ENCODE measurements at places on chromosomes 4 and X.

DNA sequence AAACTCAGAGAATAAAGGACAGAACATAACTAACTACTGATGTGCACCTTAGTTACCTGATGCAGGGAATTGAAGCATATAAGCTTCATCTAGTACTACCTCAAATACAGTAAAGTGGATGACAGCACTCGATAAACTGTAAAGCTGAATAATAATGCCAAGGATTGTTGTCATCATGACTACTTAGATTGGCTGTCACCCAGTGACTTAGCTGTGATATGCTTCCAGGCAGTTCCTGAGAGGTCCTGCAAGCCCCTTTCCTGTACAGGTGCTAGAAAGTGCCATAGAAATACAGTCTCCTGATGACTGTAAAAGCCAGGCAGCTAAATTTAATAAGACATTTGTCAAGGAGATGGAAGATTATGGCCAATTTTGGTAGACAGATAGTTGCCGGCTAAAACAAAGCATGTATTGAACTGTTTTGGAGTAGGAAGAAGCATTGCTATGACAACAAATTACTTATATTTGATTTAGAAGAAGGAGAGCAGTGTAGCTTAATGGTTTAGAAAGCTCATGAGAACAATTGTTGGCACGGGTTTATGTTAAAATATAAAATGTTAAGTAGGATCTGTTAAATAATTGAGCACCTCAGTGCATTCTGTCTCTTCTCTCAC, 29.7 kb downstream of the TMEM164 start:
- no peak for DNase-seq

- DNase-seq: peak; percentile 24
Measured at GRCh38 chr4:177740563-177740962, 298.3 kb upstream of the AGA start.

DNA sequence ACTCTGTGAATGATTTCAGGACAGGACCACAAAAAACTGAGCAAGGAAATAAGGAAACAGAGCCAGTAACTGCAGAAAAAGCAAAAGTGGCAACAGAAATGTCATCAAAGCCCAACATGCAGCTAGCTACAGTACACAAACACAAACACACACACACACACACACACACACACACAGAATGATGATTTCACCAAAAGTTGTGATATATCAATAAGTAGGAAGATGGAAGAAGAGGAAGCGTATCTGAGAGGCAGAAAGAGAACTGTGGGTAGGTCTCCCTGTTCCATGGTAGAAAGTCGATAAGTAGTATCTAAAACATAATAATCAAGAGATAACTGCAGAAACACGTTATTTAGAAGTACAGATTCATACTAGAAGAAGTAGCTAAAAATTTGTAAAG, 148.3 kb downstream of the MGST2 start:
- no peak for DNase-seq

GRCh38 chr4:174707051-174707676, 121.9 kb downstream of the GLRA3 start:
- DNase-seq: no peak

DNA sequence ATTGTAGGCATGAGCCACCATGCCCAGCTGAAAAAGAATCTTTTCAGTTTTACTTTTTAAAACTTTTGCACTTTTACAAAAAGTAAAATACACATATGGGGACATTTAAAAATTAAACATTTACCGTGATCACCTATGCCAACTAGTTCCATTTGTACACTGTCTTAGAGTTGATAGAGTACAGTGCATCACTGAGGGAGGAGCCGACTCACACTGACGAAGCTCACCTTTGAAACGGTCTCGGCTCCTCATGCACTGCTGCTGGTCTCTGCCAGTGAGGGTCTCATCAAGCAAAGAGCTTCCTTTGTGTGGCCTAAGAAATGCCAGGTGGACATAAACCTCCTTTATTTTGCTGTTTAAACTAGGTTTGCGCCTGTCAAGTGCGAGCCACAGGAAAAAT, 50.0 kb downstream of the GRK4 start:
- DNase-seq: no peak

GRCh38 chr4:78560296-78560963, 8.9 kb downstream of the ANXA3 start:
- DNase-seq: peak; percentile 34

- DNase-seq: peak; percentile 33
Measured at GRCh38 chr4:121255986-121256750, 92.0 kb upstream of the TNIP3 start.

DNA sequence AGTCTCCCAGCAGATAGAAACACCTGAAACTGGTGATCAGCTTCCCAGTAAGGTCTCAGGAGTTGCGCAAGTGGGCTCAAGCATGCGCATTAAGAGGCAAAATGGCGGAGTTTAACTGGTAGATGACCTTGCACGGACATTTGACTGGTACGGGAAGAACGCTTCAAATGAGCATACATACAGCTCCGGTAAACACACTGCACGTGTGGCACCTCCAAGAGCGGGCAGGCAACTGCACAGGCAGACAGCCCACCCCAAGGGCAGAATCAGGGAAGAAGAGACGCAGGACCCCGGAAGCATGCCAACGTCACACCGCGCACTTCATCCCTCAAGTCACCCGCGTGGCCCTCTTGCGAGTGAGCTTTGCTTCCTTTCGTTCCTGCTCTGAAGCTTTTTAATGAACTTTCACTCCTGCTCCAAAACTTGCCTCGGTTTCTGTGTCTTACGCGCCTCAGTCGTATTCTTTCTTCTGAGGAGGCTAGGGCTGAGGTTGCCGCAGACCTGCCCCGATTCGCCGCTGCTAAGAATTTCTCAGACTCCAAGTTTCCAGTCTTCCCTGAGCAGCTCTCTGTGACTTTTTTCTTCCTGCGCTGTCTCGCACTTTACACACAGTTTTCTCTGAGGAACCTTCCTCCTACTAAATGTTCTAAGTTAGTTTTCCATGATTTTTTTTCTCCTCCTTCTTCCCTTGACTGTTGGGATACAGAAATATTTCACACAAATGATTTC, 180.7 kb upstream of the ZFP42 start:
- no peak for DNase-seq

DNA sequence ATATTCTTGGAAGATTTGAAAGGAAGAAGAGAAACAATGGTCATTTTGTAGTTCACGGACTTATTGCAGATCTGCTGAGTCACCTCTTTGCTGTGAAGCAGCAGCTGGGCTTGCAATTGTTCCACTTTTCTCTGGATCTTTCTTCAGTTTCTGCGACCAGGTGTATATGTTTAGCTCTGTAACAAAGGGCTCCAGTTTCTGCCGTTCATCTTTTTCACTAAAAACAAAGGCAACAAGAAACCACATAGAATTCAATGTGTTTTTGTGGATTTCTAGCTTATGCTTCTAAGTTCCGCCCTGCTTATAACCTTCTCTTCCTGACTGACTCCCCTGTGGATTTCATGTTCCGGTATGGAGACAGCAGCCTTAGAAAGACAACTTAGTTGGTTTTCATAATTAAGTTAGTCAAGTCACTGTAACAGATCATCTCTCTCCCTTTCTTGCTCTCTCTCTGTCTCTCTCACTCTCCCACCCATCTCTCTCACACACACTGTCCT, 121.6 kb upstream of the EPHA5 start:
- no peak for DNase-seq

DNA sequence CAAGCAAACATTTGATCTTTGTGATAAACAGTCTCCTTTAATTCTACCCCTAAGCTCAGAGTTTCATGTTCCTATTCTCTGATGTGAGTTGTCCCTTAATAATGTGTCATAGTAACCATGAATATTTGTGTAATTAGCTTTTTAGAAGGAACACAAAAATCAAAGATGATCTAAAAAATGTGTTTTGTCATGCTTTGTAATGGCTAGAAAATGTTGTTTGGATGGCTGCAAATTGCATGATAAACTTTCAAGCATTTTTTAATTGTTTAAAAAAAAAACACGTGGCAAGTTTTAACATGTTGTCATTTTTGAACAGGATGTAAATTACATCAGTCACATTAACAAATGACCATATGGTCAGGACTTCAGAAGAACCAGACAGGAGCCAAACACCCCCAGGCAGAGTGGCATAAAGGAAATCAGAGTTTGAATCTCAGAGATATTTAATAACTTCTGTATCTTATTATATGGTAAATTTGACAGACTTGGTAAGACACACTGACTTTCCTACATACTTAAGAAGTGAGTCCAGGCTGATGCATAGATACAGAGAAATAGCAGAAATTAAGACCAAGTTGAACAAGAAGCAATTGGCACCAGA, 223.9 kb upstream of the VEGFC start:
- peak; percentile 40 for DNase-seq

DNA sequence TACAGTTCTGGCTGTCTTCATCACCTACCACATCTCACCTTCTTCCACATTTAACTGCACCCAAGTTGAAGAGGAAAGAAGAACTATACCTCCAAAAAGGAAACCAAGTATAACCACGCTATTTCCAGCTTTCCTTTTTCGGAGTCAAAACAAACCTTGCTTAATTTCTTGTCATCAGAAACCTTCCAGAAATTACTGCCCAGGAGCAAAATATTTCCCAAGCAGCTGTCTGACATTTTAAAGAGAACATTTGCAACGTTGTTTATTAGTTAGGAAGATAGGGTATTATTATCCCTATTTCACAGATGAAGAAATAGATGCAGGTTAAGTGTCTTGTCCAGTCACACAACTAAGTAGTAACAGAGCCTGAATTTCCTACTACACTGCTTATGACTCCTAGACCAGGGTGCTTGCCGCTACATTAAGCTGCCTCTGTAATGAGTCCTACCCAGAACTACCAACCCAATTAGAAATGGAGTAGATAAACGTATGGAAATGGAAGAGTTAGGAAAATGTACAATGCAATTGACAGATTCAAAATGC, 2.2 kb upstream of the ACSL4 start:
- no peak for DNase-seq

DNA sequence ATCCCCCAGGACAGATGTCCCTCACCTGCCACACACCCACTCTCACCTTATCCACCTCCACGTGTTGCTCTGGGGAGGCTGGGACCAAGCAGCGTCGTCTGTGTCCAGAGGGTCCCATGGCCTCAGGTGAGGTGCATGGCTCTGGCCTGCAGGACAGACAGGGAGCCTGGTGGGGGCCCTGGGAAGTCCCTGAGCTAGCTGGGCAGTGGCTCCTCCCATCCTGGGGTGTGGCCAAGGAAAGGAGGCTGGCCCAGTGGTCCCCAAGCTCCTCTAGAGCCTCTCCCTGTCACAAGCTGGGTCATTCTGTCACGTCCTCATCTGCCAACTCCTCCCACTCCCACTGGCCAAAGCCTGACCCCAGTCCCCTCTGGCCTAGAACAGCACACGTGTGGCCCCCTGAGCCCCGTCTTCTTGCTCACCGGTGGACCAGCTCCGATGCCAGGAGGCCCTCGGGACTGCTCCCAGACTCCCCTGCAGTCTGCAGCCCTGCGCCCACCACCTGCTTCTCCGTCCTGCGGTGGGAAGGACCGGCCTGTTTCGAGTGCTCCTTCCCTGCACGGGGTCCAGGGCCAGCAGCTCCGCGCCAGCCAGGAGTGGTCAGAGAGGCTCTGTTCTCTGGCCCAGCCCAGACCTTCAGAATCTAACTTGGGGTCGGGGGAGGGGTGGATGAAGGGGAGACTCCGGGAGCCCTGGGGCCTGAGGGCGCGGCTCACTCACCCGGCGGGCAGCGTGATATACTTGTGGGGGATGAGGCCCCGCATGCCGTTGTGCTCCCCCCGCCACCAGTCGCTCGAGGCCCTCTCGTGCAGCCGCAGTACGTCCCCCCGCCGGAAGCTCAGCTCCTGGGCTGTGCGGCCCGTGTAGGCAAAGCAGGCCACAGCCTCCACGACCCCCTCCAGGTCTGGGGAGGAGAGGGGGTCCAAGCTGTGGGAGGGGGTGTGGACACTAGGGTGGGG, 4.8 kb downstream of the AVPR2 start:
- no peak for DNase-seq

DNA sequence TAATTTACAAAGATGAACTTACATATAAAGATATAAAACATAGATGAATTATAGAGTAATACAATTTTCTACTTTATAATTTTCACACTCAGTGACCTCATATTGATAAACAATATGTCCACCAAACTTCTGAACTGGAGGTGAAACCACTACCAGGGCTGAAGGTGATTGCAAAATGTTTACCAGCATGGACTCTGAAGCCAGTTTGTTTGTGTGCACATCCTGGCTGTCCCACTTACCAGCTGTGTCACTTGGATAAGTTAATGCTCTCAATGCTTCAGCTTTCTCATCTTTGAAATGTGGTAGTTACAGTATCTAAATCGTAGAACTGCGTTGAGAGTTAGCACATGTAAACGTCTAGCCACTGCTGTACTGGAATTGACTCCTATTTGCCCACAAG, 392.6 kb downstream of the HNRNPD start:
- DNase-seq: no peak

- DNase-seq: no peak
Measured at GRCh38 chr4:1378559-1379231, 27.5 kb downstream of the NKX1-1 start.

GRCh38 chr4:124631760-124632159, 80.8 kb downstream of the ANKRD50 start:
- DNase-seq: peak; percentile 48

- no peak for DNase-seq
Measured at GRCh38 chr4:4533461-4534169, 8.2 kb downstream of the STX18 start.

- no peak for DNase-seq
Measured at GRCh38 chr4:125948021-125948420, 633.3 kb downstream of the FAT4 start.

GRCh38 chr4:82900066-82900410, 497 bp upstream of the THAP9 start:
- no peak for DNase-seq

DNA sequence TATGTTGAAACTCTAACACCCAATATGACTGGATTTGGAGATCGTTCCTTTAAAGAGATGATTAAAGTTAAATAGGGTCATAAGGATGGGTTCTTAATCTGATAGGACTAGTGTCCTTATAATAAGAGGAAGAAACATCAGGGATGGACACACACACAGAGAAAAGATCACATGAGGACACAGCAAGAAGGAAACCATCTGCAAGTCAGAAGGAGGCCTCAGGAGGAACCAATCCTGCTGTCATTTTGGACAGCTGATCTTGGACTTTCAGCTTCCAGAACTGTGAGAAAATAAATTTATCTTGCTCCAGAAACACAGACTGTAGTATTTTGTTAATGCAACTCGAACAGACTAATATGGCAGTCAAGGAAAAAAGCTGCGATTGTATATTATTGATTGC, 631.5 kb downstream of the PCDH7 start:
- DNase-seq: no peak

- DNase-seq: no peak
Measured at GRCh38 chr4:144681806-144682205, 35.9 kb downstream of the HHIP start.

GRCh38 chr4:26450418-26450817, 39.9 kb downstream of the CCKAR start:
- DNase-seq: no peak

- DNase-seq: no peak
Measured at GRCh38 chrX:150972450-150972849, 10.7 kb upstream of the HMGB3 start.

DNA sequence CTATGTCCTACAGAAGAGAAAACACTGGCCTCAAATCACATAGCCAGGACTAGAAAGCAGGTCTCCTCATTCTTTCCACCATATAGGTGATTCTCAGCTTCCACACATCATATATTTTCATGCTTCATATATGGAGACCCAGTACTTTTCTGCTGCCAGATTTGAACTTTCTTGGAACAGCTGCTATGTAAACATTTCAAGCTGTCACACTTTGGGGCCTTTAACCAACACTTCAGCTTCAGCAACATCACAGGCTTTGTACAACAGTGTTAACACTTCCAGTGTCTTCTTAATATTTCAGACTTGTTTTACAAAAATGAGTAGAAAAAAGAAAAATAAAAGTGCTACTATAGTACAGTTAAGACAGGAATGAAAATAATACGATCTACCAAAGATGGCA, 12.6 kb downstream of the SH3RF1 start:
- DNase-seq: no peak

Data from HTR-8/SVneo (cell line).